Head of caudate nucleus (tissue), 42 donors: ENCODE measurements at places on chromosomes 3 and 15.
A peak's percentile ranks its signal among the peaks of the same experiment; 100 is the strongest.

- no peak for DNase-seq
Observed at GRCh38 chr3:87122766-87123165, 104.3 kb upstream of the CHMP2B start.

GRCh38 chr3:108475220-108475782 is 35.1 kb downstream of the MYH15 start:
- no peak for DNase-seq

GRCh38 chr15:74176262-74177214 is 3.0 kb downstream of the ISLR start:
- DNase-seq = no peak

DNA sequence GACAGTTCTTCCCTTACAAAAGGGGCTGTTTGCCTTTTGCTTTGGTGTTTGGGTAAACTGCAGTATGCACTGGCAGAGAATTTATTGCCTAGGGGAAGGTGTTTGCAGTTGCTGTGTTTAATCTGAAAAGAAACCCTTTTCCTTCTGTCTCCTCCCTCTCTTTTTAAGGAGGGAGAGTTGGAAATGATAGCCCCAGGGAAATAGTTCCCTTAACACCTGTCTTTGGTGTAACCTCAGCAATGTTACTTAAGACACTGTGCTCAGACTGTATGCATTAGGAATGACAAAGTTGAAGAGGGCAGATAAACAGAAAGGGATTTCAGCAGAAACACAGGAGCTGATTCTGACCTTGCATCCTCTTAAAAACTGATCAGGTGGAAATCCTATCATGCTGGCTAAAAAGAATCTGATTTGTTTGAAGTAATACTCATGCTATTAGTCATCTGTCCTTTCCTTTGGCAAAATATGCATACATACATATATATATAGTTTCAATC is 125.4 kb downstream of the TP63 start:
- no peak for DNase-seq

DNA sequence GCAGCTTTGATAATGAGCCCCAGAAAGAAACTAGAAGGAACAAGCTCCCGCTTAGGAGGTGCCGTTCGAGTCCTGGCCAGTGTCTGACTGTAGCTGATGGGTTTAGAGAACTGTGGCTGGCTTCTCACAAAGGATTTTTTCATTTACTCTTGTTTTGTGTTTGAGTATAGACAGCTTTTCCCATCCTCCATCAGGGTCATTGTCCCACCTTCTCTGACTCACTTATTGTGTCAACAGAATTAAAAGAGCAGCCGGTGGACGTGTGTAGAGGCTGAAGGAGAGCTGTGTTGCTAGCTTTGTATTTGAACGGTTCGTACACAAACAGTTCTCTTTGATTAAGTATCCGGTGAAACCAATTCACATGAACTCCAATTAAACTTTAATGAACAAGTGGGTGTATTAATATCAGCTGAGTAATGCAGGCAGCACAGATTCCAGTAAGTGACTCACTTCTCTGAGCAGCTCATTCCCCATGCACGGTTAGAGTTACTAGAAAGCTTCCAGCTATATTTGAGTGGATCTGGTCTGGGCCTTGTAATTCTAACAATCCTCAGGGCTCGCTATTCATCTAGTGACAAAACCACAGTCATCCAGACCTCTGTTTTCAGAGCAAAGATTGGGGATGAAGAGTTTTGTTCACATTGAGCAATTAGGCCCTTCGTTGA is 141.0 kb downstream of the LPP start:
- DNase-seq = peak; percentile 17

DNA sequence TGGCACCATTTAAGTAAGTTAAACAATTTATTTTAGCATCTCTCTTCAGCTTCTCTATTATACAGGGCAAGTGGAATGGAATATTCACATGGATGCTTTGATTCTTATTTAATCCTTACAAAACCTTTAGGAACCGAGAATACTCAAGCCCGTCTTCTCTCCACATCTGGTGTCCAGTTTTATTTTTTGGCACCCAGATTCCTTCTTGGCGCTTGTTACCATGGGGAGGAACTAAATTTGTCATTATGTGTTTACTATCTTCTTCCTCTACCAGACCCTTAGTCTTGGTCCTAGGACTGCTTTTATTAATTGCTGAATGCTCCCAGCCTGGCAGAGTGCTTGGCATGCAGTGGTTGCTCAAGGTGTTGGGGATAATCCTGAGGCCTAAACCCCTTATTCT is 138.8 kb downstream of the CACNA2D3 start:
- no peak for DNase-seq
